ENCODE measurements at places on chromosomes 7 and 10.

- no peak for DNase-seq
Observed at GRCh38 chr7:45726883-45727282, 146.0 kb downstream of the CCDC201 start.

DNA sequence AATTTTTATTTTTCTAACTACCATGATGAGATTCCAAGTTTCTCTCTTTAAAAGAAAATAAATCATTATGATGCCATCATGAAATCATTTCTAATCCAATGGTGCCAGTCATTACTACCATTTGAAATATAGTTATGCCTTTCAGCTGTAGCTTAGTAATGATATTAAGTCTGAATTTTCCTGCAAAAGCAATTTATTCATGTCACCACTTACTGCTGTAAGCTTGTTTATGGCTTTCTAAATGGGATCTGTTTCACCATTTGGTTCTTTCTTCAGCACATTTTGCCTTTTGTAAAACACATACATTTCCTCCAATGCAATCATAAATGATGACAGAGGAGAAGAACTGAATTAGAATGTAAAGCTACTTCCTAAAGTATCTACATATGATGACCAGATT, 130.5 kb downstream of the SEM1 start:
- DNase-seq, result no peak

DNA sequence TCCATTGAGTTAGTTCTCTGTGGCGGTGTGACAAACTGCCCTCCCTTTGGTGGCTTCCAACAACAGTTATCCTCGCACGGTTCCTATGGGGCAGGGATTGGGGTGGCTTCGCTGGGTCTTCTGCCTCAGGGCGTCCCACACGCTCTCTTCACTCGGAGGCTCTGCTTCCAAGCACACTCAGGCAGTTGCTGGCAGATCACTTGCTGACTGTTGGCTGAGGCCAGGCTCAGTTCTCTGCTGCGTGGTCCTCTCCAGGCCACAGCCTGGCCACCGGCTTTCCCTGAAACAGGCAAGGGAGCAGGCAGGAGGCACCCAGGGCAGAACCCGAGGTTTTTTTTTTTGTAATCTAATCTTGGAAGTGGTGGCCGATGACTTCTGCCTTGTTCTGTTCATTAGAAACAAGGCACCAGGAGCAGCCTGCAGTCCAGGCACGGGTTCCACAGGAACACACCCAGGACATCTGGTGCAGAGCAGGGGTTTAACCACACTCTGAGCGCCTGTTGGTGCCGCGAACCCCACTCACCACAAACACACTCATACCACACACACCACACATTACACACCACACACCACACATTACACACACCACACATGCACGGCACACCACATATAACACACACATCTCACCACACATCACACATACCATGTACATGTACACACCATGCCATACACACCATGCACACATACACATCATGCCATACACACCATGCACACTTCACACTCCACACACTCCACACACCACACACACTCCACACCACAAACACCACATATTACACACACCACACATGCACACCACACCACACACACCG, 112.2 kb downstream of the PTPN20 start:
- DNase-seq, result no peak

GRCh38 chr7:19114551-19114855, 2.9 kb downstream of the TWIST1 start:
- no peak for DNase-seq

- DNase-seq, result no peak
Observed at GRCh38 chr10:30671026-30671616, 41.6 kb upstream of the LYZL2 start.

DNA sequence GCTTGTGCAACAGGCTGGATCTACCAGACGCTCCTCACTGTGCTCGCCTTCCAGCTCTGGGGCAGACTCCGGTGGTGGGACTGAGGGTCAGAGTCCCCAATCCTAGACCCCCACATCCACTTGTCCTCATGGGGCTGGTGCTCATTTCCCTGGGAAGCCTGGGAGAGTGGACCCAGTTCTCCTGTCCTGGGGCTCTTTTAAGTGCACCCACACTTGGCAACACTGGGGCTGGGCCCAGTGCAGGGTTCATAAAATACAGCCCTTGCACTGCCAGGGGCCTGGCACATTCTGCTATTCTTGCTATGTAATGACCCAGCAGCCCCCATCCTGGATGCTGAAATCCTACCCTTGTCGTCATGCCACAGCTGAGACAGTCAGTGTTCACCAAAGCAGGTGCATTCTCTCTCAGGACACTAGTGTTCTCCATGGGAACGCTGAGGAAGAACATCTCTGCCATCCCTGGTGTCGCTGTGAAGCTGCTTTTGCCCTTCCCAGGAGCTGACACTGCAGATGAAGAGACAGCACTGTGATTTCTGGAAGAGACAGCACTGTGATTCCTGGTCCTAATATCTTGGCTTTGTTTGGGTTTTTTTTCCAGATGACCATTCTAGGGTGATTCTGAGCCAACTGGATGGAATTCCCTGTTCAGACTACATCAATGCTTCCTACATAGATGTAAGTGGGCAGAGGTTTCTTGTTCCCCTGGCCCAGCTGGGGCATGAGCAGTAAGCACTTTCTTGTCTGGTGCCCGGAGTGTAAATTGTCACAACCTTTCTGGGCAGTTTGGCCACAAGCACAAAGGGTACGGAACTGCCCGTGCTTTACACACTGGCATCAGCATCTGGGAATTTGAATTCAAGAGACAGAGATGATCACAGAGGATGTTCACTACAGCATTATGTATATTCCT, 65.6 kb downstream of the MKI67 start:
- no peak for DNase-seq

- DNase-seq, result peak; percentile 22
Observed at GRCh38 chr10:22550732-22551131, 163.6 kb downstream of the PIP4K2A start.

- DNase-seq, result no peak
Observed at GRCh38 chr7:111743244-111743847, 181.1 kb upstream of the IMMP2L start.

- no peak for DNase-seq
Observed at GRCh38 chr10:86960003-86960862, 1.8 kb downstream of the SNCG start.

DNA sequence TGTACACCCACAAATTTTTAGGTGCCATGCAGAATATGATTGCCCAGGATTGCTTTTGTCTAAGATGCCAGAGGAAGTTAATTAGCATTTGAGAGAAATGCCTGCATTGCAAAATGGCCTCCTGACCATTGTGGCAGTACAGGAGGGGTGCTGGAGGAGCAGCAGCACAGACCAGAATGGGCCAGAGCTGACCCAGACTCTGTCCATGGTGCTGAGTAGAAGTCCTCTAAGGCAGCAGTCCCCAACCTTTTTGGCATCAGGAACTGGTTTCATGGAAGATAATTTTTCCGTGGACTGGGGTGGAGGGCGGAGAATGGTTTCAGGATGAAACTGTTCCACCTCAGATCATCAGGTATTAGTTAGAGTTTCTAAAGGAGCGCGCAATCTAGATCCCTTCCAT, 217.8 kb upstream of the AGK start:
- DNase-seq, result no peak

GRCh38 chr7:25656581-25657026, 428.3 kb upstream of the NPVF start:
- DNase-seq, result no peak

DNA sequence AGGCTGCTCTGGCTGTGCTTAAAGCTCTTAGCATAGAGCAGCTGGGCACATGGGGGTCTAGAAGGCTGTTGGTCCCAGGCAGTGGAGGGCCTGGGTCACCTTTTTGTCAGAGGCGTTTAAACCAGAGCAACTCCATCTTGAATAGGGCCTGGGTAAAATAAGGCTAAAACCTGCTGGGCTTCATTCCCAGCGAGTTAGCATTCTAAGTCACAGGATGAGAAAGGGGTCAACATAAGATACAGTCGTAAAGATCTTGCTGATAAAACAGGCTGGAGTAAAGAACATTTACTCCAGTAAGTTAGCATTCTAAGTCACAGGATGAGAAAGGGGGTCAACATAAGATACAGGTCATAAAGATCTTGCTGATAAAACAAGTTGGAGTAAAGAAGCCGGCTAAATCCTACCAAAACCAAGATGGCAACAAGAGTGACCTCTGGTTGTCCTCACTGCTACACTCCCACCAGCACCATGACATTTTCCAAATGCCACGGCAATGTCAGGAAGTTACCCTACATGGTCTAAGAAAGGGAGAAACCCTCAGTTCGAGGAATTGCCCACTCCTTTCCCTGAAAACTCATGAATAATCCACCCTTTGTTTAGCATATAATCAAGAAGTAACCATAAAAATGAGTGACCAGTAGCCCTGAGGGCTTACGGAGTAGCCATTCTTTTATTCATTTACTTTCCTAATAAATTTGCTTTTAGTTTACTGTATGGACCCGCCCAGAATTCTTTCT, 96.8 kb upstream of the PCBD1 start:
- no peak for DNase-seq

DNA sequence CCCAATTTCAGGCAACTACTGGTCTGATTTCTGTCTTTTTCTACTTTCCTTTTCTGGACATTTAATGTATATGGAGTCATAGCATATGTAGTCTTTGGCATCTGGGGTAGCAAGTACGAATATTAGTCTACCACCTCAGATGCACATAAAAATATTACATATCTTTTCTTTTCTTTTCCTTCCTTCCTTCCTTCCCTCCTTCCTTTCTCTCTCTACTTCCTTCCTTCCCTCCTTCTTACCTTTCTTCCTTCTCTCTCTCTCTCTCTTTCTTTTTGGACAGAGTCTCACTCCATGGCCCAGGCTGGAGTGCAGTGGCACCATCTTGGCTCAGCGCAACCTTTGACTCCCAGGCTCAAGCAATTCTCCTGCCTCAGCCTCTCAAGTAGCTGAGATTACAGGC, 4.0 kb upstream of the OPTN start:
- DNase-seq, result no peak

DNA sequence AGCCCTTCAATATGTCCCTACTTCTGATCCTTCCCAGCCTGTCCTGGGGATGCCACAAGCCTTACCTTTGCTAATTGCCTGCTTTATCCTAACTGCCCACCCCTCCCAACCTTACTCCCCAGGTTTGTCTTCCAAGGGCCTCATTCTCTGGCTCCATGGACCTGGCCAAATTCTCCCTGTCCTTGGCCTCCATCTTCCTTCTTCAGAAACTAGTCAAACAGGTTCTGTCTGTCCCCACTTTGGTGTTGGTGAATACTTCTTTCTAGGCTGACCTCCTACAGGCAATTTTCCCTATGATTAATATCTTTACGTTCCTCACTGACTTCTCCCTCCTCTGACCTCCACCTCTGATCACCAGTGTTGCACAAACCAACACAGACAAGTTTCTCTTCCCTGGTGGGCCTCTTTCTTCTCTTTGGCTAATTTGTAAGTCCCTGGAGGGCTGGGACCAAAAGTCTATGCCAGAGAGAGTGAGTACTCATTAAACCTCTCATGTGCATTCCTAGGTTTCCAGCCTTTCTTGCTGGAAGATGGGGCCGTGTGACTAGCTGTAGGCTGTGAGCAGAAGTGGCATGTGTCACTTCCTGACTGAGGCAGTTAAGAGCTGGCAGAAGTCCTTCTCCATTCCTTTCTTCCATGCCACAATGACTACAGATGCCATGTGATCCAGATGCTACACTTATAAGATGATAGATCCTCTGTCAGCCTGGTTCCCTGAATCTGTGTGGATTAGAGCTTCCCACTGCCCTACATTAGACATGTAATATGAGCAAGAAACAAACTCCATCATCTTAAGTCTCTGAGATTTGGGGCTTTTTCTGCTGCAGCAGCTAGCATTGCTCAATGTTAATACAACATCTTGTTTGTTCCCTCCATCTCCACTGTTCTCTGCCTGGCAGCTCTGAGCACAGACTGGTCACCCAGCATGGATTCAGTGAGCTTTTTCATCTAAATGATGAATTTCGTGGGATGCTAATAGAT, 382.7 kb downstream of the RPS24 start:
- no peak for DNase-seq

- no peak for DNase-seq
Observed at GRCh38 chr7:140425718-140426117, 21.9 kb downstream of the RAB19 start.

- no peak for DNase-seq
Observed at GRCh38 chr7:100378114-100378755, 4.9 kb downstream of the PILRA start.

DNA sequence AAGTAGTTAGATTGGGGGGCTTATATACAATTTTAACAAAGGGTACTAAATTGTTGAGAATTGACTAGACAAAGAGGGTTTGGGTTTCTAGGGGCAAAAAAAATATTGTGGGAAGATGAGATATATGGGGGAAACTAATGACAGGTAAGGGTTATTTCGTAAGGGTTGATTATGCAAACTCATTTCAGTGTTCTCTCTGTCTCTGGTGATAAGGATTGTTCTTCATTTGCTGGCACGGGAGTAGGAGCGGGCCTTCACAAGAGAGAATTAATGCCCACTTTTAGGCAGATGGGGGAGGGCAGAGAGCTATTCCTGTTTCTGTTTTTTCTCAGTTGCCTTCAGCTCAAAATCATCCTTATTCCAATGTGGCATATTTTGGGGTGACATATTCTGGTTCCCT, 258.4 kb downstream of the EXOC4 start:
- no peak for DNase-seq

All from stimulated activated CD4-positive, alpha-beta T cell treated with anti-CD3 and anti-CD28 coated beads, TNF-alpha, amount 100 ng/mL, for 24 hours (primary cell).